Forelimb muscle (tissue), 1 donor: ENCODE measurements at places on chromosomes 12 and 14. TPM values are rescaled to one million over a fixed set of nuclear protein-coding genes. Genes with fewer than 3 reads are reported as not detected.

C14orf180 gene
- polyA plus RNA-seq: 9.4 TPM

NANOG gene
- 0.13 TPM for polyA plus RNA-seq

LETMD1 gene
- polyA plus RNA-seq: 54.3 TPM

PIWIL1 gene
- 0.08 TPM for polyA plus RNA-seq

GAS2L3 gene
- 15.9 TPM for polyA plus RNA-seq

SLC5A8 gene
- 0.04 TPM for polyA plus RNA-seq

MOK gene
- polyA plus RNA-seq: 8.6 TPM

OTOGL gene
- polyA plus RNA-seq: 0.38 TPM

CIROP gene
- not detected for polyA plus RNA-seq

TIGAR gene
- 5.2 TPM for polyA plus RNA-seq

GALNT16 gene
- polyA plus RNA-seq: 24.1 TPM

SPX gene
- polyA plus RNA-seq: 29.0 TPM

ARF6 gene
- polyA plus RNA-seq: 29.1 TPM

IL26 gene
- polyA plus RNA-seq: not detected
